ENCODE measurements at places on chromosomes 2 and 18.
A peak's percentile ranks its signal among the peaks of the same experiment; 100 is the strongest.

GRCh38 chr2:36677996-36678605 is 18.4 kb upstream of the VIT start:
- no peak for DNase-seq

DNA sequence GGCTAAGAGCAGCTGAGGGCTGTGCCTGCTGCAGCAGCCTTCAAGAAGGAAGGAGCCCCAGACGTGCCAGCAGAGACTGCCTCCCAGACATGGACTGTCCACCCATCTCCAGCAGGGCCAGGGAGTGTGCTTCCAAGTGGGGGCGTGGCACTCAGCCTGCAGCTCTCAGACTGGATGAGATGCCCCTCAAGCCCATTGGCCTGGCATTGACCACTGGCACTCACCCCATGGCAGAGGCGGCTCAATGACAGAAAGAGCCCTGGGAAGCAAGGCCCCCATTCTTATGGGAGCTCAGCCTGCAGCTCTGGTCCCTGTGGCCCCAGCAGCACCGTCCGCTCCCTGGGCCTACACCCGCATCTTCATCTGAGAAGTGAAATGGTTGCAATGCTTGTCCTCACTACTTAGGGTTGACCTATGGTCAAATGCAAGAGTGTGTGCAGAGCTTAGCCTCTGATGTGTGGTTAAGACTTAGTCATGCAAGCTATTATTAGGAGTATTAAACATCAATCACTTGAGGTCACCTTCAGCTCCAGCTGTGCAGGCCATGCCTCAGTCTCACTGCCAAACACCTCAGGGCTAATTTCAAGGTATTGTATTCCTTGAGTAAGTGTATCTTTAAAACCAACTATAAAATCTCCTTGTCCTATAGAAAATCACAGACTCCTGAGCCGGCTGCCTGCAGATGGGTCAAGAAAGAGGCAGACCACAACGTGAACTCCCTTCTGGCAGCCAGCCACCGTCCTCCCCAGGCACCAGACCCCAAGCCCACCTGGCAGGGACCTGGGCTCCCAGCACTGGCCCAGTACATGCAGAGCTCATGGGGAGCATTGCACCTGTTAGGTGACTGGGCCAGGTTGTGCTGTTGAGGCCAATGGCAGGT is 194.8 kb downstream of the NDUFA10 start:
- no peak for DNase-seq

DNA sequence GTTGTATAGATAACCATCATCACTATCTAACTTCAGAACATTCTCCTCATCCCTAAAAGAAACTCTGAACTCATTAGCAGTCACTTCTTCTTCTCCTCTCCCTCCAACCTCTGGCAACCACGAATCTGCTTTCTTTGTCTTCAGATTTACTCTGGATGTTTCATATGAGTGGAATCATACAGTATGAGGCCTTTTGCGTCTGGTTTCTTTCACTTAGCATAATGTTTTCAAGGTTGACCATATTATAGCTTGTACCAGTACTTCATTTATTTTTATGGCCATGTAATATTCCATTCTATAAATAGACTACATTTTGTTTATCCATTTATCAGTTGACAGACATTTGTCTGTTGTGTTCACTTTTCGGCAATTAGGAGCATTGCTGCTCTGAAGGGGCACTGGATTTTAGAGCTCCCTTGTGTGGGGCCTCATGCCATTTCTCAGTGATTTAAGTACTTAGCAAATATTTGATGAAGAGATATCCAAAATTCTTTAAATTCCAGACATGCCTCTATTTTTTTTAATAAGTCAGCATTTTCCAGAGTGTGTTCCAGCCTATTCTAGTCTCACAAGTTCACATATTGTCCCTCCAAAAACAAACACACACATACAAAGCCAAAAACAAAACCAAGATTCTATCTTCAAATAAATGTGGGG is 22.5 kb upstream of the MAP3K20 start:
- no peak for DNase-seq

GRCh38 chr2:153106802-153107477 is 371.6 kb downstream of the RPRM start:
- no peak for DNase-seq

DNA sequence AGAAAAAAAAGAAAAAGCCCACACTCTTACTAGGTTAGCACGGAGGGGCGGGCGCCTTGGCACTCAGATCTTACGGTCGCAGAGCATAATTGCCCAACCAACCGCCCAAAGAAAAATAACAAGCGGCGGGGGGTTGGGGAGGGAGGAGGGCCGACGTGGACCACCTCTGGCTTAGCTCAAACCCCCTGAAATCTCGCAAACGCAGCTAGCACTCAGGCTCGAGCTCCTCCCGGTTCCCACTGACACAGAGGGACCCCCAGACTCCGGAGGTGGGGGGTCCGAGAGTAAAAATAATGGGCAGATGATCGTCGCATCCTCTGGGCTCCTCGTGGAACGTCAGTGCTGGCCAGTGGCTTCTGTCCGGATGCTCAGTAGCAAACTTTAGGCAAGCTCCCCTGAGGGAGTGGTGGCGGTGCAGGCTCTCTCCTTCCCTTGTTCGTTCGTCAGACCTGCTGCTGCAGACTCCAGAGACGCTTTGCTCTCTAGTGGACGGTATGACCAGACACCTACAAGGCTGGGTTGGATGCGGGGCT is 12.0 kb downstream of the CATIP start:
- no peak for DNase-seq

DNA sequence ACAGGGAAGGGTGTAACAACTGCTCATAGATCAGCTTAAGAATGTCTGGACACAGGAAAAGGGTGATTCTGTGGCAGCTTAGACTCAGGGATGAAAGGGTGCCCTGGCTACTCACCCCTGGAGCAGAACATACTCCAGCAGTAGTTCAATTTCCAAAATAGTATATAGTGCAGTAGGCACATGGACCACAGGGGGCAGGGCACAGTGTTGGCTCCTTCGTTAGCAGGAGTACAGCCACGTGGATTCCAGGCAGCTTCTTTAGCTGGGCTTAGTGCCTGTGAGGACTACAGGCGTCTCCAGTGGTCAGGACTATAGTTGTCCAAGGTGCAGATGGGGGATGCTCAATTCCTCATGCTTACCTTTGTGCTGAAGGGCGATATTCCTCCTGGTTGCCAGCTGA is 277.5 kb upstream of the DDX18 start:
- no peak for DNase-seq

DNA sequence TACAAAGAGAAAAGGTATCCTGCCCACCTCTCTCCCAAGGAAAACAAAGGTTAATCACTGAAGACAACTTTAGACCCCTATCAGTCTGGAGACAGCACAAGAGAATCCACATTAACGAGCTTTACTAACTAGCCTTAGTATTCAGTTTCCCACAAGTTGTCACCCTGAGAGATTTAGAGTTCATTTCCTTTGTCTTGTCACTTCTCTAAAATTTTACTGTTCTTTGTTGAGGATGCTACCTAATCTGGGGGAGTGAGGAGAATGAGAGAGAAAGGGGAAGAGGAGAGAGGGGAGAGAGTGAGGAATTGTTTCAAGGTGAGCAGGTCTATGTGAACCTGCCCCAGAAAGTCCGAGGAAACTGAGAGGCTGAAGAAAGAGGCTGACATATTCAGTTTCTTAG is 28.4 kb downstream of the C2orf76 start:
- DNase-seq, result no peak

DNA sequence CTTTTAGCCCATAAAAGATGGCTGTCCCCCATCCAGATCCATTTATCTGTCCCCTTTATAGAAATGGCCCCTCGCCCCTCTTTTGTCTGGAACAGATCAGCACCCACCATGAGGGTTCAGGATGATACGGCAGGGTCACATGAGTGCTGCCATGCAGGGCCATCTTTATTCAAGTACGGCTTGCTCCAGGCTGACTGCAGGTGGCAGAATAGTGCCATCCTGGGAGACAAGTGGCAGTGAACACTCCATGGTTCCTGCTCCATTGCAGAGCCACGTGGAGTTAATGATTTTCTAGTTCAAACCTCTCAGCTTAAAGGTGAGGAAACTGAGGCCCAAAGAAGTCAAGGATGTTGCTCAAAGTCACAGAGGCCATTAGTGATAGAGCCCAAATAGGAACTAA is 180.6 kb downstream of the CLIP4 start:
- peak; percentile 7 for DNase-seq

GRCh38 chr2:32002406-32002805 is 8.4 kb downstream of the MEMO1 start:
- no peak for DNase-seq

GRCh38 chr18:33584548-33585430 is 6.8 kb downstream of the ASXL3 start:
- DNase-seq, result no peak

DNA sequence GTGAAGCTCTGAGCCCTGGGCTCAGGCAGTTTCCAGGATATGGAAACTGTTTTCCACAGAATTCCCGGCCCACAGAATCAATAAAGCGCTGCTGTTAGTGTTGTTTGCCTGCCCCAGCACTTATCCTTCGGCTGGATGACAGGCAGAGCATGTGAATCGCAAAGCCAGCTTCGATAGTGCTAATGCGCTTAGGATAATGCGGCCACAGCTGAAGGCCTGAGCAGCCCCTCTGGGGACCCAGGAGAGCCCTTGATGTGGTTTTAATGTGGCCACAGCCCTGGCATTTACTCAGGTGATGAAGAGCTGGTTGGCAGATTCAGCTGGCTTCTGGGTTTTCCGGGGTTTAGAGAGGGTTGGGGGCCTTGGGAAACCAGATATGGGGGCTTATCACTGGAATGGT is 23.7 kb downstream of the PCARE start:
- no peak for DNase-seq
